Stimulated activated CD4-positive, alpha-beta T cell treated with anti-CD3 and anti-CD28 coated beads, Interleukin-4, amount 100 ng/mL, for 1 hour (primary cell): ENCODE measurements at places on chromosomes 13 and 19.

GRCh38 chr13:80740071-80740470 lies 399.1 kb upstream of the SPRY2 start:
- DNase-seq = no peak

GRCh38 chr19:7512400-7512851 lies 3.5 kb upstream of the ZNF358 start:
- DNase-seq = no peak

DNA sequence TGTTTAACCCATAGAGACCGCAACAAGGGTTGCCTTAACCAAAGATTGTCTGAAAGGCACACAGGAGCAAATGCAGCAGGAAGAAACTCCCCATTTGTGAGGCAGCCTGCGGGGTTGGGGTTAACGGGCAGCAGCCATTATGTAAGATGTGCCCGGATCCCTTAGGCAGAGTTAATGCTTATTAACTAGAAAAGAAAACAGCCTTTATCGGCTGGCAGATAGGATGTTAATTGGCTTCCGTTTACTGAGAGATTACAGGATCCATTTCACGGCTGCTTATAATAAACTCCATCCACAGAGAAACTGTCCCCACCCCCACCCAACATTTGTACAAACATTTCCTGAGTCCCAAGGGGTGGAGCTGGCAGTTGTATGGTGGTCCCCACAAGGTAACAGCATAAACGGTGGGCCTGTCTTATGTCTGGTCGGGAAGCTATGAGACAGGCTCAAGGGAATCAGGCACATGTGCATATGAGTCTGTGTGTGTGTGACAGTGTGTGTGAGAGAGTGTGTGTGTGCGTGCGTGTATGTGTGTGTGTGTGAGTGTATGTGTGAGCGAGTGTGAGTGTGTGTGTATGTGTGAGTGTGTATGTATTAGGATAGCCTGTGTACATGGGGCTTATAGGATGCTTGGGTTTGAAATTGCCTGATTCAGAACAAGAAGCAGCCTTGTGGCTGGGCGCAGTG lies 10.5 kb downstream of the SLC25A42 start:
- no peak for DNase-seq

GRCh38 chr13:72696579-72696978 lies 30.9 kb downstream of the MZT1 start:
- DNase-seq = no peak

DNA sequence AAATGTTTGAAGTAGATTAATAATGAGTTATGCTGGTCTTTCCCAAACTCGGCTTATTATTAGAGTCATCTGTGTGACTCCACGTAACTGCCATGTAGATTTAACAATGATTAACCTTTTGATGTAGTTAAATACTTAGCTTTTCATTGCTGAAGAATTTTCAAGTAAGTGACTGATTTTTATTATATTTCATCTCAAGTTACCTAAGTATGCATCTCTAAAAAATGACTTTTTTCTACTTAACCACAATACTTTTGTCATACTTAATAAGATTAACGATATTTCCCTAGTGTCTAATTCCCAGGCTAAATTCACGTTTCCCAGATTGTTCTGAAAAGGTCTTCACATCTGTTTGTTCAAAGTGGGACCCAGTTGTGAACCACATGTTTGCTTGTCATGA lies 17.8 kb downstream of the BIVM start:
- DNase-seq = no peak

- no peak for DNase-seq
Observed at GRCh38 chr19:11209839-11210655, 12.7 kb upstream of the KANK2 start.

- no peak for DNase-seq
Observed at GRCh38 chr19:6970443-6970842, 50.8 kb downstream of the MBD3L2B start.

DNA sequence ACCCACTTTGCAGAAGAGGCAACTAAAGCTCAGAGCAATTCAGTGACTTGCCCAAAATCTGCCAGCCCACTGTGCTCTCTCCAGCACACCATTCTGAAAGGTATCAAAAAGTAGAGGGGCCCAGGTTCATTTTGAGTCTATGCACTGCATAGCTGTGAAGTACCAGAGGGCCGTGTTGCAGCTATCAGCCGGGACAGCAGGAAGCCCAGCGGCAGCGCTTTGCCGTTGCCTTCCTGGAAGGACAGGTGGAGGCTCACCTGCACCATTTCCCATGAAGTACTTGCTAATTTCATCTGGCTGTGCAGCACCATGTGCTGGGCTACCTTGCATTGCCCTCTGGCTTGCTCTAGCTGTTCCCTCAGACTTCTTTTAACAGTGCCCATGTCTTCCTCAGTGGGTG lies 2.7 kb upstream of the SERPINE3 start:
- DNase-seq = no peak

GRCh38 chr19:7366701-7367420 lies 18.1 kb downstream of the ARHGEF18 start:
- no peak for DNase-seq

DNA sequence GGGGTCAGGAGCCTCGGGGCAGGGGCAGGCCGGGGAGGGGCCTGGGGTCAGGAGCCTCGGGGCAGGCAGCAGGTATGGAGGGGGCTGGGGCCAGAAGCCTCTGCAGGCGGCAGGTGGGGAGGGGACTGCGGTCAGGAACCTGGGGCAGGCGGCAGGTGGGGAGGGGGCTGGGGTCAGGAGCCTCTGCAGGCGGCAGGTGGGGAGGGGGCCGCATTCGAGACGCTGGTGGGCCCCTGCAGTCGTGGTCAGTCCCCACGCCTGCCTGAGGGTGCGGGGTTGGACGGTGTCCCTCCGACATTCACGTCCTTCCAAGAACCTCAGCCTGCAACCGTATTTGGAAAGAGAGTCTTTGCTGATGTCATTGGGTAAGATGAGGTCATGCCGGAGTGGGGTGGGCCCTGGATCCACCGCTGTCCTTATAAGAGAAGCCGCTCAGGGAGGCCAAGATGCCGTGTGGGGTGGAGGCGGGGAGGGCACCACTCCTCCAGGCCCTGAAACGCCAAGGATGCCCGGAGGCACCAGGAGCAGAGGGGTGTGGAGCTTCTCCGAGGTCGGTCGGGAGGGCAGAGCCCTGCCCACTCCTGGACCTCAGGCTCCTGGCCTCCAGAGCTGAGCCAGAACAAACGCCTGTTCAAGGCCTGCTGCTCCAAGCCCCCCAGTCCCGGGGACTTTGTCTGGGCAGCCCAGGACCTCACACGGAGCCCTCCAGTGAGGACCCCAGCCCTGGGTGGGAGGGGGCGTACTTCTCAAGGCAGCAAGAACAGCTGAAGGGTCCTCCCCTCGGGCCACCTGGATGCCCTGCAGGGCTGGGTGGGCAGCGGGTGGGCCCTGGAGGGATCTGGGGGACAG lies 30.1 kb downstream of the PIP5K1C start:
- DNase-seq = no peak

GRCh38 chr13:70814684-70815083 lies 706.4 kb upstream of the KLHL1 start:
- DNase-seq = no peak

- DNase-seq = peak; percentile 66
Observed at GRCh38 chr13:48156466-48156865, 61.6 kb upstream of the MED4 start.
